ENCODE measurements at places on chromosomes 4 and X. TPM values are rescaled to one million over a fixed set of nuclear protein-coding genes. Genes with fewer than 3 reads are reported as not detected.

MEPE gene
- not detected for polyA plus RNA-seq

COMMD8 gene
- polyA plus RNA-seq = 19.2 TPM

FDCSP gene
- not detected for polyA plus RNA-seq

ARMCX1 gene
- 18.9 TPM for polyA plus RNA-seq

ADRA2C gene
- 0.20 TPM for polyA plus RNA-seq

TLR8 gene
- not detected for polyA plus RNA-seq

CD38 gene
- not detected for polyA plus RNA-seq

CCDC160 gene
- polyA plus RNA-seq = not detected

NAT8L gene
- 0.02 TPM for polyA plus RNA-seq

PCDH7 gene
- 15.3 TPM for polyA plus RNA-seq

FGF13 gene
- polyA plus RNA-seq = not detected

PHEX gene
- polyA plus RNA-seq = 0.17 TPM

DNA sequence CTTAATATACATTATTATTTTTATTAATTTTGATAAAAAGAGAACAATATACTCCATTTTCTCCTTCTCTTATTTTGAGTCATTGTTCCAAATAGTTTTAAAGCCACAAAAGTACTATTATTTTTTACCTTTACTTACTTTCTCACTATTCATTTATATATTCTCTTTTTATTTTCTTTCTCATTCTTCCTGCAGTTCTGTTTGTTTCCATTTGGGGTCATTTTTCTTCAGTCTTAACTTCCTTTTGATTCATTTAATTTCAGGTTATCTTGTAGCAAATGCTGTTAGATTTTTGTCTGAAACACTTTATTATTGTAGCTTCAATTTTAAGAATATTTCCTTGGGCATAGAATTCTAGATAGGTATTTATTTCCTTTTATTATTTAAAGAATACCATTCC, 438.6 kb upstream of the EPHA5 start:
- DNase-seq = no peak

- no peak for DNase-seq
These were observed 305.6 kb upstream of the NR3C2 start for GRCh38 chr4:148747721-148748268.

DNA sequence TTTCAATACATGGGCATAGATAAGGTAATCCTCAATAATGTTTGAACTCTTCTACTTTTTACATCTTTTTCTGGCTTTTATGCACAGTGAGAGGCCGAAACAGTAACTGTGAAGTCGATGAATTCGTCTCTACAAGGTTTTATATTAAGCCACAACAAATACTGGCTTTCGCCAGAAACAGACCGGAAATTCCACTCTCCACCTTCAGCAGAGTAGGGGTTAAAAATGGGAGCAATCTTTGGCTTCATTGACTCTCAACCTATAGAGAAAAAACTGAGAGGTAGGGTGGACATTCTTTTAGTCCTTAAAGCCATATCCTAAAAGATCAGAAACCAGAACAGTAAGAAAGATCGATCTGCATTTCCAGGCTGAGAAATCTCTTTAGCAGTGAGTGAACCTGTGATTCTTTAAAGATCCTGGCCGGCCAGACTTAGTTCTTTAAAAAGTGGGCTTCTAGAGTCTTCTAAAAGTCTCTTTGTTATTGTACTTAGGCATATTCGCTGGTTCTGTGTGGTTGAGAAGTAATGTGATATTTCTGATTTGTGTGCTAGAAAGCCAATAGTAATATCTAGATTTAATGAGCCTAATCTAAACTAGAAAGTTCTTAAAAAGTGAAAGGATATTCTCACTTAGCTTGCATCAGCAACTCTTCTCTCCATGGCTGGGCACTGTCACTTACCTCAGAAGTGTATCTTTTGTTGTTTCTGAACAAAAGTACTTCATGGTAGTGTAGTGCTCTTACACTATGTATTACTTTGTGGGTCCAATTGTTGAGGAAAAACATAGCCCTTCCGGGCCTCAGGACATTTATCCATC, 2.0 kb downstream of the HSPA4L start:
- no peak for DNase-seq

- DNase-seq = no peak
These were observed 94.1 kb downstream of the PDS5A start for GRCh38 chr4:39883646-39884045.

GRCh38 chr4:39620551-39621313, 17.9 kb downstream of the SMIM14 start:
- DNase-seq = no peak

DNA sequence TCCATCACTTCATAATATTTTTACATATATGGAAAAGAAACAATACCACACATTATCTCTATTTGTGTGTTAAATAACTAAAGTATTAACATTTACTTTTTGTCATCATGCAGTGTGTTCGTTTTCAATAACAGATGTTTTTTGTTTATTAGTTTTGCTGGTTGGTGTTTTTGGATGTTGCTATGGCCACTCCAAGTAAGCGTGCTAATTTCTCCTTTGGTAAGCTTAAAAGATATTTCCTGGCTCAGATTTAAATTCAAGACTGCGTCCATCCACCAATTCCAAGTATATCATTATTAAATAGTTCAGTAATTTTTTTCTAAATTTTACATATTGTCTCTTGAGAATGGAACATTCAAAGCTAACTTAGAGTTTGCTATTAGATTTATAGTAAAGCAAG, 235.4 kb upstream of the IL1RAPL1 start:
- DNase-seq = no peak

GRCh38 chrX:78838709-78839108, 91.2 kb downstream of the LPAR4 start:
- no peak for DNase-seq

DNA sequence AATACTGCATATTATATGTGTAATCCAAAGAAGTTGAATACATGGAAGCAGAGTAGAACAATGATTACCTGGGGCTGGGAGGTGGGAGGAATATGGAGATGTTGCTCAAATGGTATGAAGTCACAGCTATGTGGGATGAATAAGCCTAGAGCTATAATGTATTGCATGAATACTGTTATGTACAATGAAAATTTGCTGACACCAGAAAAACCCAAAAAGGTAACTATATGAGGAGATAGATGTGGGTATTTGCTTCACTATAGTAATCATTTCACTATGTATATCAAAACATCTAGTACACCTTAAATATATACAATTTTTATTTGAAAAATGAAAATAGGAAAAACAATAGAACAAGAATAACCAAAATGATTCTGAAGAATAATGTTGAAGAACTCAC, 11.2 kb downstream of the PAGE3 start:
- no peak for DNase-seq

DNA sequence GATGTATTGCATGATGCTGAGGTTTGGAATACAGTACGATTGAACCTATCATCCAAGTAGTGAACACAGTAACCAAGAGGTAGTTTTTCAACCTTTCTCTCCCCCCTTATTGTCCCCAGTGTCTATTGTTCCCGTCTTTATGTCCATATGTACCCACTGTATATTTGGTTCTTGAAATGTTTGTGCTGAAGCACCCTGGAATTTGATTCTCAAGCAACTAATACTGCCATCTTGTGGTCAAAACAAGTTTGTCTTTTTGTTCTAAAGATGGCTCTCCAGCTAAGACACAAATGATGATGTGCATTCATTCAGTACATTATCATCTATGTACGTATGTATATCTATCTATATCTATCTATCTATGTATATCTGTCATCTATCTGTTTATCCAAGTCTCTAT, 33.5 kb upstream of the DCX start:
- no peak for DNase-seq

DNA sequence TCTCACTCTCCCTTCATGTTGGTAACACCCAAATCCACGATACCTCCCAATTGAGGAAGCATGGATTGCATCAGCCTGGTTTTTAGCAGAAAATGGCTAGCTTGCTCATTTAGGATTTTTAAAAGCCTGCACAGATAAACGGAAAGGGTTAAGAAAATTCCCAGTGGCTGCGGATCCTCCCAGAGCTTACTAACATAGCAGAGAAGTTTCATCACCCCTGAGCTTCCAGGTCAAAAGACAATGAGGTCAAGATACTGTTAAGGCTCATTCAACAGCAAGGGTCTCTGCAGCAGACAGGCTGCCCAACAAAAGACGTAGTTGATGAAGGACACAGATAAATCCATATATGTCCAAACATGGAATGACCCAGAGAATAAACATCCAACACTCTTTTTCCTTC, 220.2 kb downstream of the ASMT start:
- DNase-seq = no peak

GRCh38 chr4:2837110-2837903, 6.3 kb upstream of the ADD1 start:
- no peak for DNase-seq

- DNase-seq = peak; percentile 50
These were observed 40.5 kb upstream of the PRKG2 start for GRCh38 chr4:81255524-81255923.

- DNase-seq = no peak
These were observed 98.6 kb downstream of the FHDC1 start for GRCh38 chr4:153034681-153035080.

GRCh38 chr4:128161138-128161537, 100.0 kb downstream of the LARP1B start:
- no peak for DNase-seq

- DNase-seq = no peak
These were observed 694.4 kb upstream of the POU3F4 start for GRCh38 chrX:82813671-82814078.

GRCh38 chrX:16604337-16604736, 45.6 kb upstream of the S100G start:
- DNase-seq = no peak

DNA sequence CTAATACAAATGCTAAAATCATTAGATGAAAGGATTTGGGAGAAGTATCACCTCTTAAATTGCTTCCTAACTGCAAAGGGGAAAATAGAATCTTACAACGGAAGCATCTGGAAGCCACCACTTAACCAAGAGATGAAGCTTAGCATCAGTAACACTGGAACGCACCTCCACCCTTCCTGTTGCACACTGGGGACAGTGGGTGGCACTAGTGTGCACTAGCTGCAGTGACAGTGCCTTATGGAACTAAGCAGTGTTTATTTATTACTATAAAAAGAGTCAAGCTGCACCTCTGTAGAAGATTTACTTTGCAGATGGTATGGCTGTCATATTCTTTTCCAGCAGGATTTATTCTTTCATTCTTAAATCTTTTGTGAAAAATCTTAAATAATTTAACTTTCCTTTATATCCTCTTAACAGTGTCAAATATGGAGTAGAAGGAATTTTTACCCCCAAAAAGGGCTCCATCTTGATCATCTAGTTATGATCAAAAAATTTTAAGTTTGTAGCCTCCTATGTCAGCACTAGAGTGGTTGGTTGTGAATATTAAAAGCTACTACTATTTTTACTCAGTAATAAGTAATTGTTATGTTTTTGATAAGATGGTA, 76.7 kb downstream of the SCD5 start:
- no peak for DNase-seq

GRCh38 chr4:70680934-70681333, 7.4 kb upstream of the UTP3 start:
- DNase-seq = no peak

GRCh38 chrX:20181598-20182329, 40.1 kb upstream of the EIF1AX start:
- no peak for DNase-seq

DNA sequence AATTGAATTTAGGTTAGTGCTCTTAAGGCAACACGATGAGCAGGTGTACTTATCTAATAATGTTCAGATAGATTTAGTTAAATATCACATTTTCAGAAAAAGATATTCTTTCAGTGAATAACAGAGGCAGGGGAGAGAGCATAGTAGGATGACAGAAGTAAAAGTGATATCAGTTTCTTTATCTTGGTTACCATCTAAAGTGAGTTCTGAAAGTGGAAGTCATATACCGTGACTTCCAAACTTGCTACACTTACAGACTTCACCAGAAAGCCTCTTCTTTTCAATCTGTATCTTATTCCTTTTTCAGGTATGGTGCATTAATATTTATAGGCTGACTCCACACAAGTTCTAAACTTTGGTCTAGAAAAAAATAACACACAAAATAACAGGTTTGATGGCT, 124.9 kb downstream of the POU4F2 start:
- no peak for DNase-seq

DNA sequence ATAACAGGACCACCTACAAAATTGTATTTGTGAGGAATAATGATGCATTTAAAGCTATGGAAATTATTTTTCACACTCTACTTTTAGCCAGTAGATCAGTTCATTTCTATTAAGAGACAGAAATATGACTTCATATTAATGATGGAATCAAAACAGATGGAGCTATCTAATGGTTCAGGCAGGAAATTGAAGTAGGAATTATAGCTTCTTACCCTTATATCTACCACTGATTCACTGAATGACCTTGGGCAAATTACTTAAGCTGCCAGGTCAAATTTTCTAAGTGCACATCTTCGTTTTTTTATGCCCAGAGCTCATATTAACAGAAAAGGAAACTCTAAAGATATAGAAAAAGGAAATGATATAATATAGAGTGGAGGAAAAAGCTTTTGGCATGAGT, 323.1 kb downstream of the PCDH10 start:
- no peak for DNase-seq

DNA sequence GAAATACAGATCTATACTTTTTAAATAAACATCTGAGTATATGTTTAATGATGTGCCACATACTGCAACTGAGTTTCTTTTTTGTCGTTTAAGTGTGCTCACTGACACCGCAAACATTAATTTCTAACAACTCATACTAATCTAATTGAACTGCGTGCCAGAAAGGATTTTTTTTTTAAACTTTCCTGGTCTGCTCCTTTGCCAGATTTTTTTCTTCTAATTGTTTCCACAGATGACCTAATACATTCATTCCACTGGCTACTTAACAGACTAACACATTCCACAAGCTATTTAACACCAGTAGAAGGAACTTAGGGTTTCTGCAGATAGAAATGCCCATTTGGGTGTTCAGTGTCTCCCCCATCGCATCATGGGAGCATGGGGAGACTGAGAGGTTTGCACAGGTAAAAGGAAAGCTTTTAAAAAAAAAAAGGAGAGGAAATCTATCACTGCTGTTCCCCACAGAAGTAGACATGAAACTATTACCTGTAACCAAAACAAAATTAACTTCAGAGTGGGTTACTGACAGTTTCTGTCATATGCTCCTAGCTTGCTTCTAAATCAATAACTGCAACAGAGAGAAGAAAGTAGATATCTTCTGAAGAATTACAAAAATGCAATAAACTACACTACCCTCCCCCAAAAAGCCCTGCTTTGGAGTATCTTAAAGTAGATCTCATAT, 31.6 kb downstream of the SH3KBP1 start:
- DNase-seq = no peak

DNA sequence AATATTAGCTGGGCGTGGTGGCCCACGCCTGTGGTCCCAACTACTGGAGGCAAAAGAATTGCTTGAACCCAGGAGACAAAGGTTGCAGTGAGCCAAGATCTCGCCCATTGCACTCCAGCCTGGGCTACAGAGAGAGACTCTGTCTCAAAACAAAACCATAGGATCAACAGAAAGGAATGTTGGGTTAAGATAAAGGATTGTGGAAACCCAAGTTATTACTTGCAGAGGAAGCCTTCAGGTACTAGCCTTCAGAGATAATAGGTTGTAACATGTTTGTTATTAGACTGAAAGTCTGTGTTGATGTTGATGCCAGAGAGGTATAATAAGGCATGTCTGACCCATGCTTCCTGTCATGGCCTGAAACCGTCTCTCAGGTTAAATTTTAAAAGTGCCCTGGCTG, 16.9 kb downstream of the SSX5 start:
- no peak for DNase-seq

GRCh38 chrX:65300104-65300809, 234.3 kb downstream of the LAS1L start:
- no peak for DNase-seq

GRCh38 chr4:161256716-161257115, 907.1 kb downstream of the FSTL5 start:
- DNase-seq = no peak

- DNase-seq = no peak
These were observed 463.1 kb downstream of the PCDH7 start for GRCh38 chr4:31183256-31183655.
